IMR-90 (cell line): ENCODE measurements at places on chromosomes 16 and 17. TPM values are rescaled to one million over a fixed set of nuclear protein-coding genes. Genes with fewer than 3 reads are reported as not detected.
A peak's percentile ranks its signal among the peaks of the same experiment; 100 is the strongest.

GRCh38 chr17:56707312-56708219, 114.1 kb downstream of the NOG start:
- DNase-seq: peak; percentile 65

- DNase-seq: no peak
Measured at GRCh38 chr17:72381597-72382397, 261.0 kb downstream of the SOX9 start.

DNA sequence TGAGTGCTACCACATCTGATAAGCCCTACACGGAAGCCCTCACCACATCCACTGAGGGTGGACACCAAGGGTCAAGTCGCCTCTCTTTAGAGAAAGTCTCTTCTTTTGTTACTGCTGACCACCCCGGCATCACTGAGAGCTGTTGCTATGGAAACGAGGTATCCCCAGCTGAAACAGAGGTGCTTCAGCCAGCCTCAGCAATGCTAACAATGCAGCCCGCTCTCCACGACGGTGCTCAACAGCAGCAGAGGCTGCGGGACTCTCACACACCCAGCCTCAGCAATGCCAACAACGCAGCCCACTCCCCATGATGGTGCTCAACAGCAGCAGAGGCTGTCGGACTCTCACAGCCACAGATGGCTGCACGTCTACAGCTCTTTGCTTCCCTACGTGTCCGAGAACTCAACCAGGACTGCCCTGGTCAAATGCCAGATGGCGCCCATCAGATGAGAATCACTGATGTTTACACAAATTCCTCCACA, 41.4 kb downstream of the VPS53 start:
- peak; percentile 78 for DNase-seq

DNA sequence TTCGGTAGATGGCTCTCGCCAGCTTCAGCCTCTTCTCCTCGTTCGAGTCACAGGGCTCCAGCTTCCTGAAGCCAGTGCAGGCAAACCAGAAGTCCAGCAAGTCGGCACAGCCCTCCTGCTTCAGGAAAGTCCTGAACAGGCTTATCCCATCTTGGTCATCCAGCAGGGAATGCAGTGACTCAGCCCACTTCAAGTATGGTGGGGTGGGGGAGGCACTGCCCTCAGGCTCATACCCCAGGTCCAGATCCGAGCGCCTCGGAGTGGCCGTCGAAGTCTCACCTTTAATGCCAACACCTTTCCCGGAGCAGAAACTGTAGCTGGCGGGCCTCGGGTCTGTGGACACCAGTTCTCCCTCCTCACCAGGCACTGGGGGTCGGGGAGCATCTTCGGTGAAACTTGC, 5.9 kb downstream of the AXIN1 start:
- peak; percentile 68 for DNase-seq

The PYDC1 gene
- total RNA-seq: not detected in 2 replicates

The KRT12 gene
- total RNA-seq: not detected in 2 replicates

The TMEM238L gene
- not detected in 2 replicates for total RNA-seq
